ENCODE measurements at places on chromosomes 11 and 22.
A peak's percentile ranks its signal among the peaks of the same experiment; 100 is the strongest.

- DNase-seq: no peak
Measured at GRCh38 chr11:44338026-44338425, 28.1 kb upstream of the ALX4 start.

- DNase-seq: no peak
Measured at GRCh38 chr22:46996595-46997310, 234.3 kb downstream of the TBC1D22A start.

DNA sequence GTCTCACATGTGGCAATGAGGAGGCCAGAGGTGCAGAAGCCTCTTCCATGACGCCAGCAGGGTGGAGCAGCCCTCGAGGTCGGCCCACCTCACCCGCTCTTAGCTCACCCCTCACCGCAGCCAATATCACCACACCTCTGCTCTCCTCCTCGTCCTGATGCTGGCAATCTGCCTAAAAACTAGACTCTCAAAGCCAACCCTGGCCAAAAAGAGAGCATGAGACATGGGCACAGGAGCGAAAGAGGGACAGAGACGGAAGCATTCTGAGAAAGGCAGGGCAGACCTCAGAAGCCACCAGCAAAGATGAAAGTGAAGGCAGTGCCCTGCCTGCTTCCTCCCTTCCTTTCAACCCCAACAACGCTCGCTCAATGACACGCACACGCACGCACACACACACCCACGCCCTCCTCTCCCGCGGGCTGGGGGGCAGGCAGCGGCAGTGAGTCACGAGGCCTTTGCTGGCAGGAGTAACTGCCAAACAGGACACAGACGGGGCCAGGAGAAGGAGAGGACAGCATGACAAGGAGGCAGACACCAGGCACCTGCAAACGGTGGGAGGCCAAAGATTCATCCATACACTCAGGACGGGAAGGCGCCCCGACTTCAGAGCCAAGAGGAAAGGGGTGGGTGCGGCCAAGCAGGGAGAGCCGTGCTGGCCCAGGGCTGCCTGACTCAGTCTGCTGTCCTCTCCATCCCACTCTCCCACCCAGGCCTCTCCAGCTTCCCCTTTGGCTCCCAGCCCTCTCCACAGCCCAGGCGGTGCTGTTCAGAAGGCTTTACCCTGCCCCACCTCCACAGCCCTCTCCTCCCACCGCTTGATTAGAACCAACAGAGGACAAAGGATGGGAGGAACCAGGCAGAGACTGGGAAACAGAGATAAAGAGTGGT lies 11.4 kb downstream of the IGSF9B start:
- no peak for DNase-seq

DNA sequence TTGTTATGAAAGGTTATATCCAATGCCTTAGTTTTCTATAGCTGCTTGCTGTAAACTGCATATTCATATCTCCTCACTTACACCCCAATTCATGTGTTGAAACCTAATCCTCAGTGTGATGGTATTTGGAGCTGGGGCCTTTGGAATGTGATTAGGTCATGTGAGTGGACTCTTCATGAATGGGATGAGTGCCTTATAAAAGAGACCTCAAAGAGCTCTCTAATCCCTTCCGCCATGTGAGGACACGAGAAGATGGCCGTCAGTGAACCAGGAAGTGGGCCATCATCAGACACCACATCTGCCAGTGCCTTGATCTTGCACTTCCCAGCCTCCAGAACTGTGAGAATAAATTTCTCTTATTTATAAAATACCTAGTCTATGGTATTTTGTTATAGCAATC lies 79.3 kb downstream of the CYP2R1 start:
- no peak for DNase-seq

- DNase-seq: no peak
Measured at GRCh38 chr22:46293577-46294260, 3.0 kb upstream of the GTSE1 start.

GRCh38 chr11:60776167-60776566 lies 9.0 kb upstream of the MS4A10 start:
- DNase-seq: no peak

- no peak for DNase-seq
Measured at GRCh38 chr11:21838427-21838826, 354.5 kb upstream of the ANO5 start.

- no peak for DNase-seq
Measured at GRCh38 chr22:42320443-42321416, 50.3 kb upstream of the TCF20 start.

DNA sequence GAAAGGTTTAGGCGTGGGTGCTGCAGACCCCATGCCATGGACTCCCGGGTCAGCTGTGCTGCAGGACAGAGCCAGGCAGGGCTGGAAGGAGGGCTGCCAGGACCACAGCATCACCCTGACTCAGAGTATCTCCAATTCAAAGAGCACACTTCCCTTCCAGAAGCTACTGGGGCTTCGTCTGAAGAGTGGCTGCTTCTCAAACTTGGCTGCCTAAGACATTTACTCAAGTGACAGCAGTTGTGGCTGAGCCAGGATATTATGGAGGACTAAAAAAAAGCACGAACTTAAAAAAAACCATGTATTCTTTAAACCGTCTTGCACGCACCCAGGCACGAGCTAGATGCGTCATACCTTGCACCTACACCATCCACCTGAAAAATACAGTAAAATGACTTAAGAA lies 13.0 kb upstream of the BID start:
- DNase-seq: no peak

DNA sequence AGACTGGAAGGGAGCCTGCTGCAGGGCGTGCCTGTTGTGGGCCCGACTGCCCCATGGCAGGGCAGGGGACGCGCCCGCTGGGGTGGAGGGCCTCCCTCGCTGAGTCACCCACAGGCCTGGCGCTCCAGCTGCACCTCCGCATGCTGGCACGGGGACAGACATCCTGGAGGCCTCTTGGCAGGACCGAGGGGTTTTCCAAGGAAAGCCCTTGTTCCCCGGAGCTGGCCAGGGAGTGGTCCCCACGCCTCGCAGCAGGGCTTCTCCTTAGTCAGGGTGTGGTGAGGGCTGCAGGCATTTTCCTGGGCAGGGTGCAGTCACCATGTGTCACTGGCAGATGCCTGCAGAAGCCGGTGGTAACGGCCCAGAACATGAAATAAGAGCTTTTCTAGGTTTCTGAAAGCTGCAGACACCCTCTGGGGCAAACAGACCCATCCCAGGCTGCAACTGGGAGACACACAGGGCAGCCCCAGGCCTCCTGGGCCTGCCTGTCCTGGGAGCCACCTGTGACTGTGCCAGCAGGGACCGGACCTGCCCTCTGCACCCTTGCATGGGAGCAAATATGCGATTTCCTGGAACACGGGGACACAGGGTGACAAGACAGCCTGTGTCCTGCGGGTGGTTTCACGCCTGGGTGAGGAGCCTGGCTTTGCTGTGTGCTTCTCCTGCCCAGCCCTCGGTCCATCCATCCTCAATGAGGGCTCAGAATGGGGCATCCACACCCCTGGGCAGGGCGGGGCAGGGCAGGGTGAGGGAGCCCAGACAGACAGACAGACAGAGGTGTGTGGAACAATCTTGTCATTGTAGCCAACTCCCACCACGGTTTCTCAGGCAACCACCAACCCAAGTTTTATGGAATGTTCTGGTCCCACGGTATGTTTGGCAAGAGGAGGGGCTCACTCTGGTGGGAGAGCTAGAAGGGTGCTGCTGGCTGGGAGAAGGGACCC lies 43.2 kb upstream of the FADD start:
- DNase-seq: no peak

- no peak for DNase-seq
Measured at GRCh38 chr11:6253197-6253596, 6.4 kb upstream of the CCKBR start.

GRCh38 chr11:44854741-44855492 lies 95.8 kb downstream of the TP53I11 start:
- DNase-seq: no peak

- DNase-seq: peak; percentile 68
Measured at GRCh38 chr11:93054881-93055280, 85.4 kb downstream of the MTNR1B start.

GRCh38 chr11:67613313-67613959 lies 6.7 kb downstream of the NDUFV1 start:
- DNase-seq: no peak

DNA sequence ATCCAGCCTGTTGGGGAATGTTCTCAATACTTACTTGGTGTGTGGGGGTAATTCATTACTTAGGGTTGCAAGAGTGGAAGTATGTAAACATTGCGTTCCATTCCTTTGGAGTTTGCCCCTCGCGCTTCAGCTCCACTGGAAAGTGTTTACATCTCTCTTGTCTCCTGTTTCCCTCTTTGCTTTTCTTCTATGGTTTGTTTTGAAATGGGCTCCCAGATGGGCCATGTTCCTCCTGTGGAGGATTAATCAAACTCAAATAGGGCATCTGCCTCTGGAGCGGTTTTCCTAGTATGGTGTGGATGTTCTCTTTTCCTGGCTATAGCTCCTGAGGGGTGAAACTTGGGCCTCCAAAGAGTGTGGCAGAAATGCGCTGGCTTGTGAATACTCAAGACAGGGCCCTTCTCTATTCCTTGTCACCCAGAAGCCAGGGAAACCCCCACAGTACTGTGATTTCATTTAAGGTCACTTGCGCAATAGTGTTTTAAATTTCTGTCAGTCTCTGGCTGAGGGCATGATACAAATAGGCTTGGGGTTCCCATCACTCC lies 51.9 kb downstream of the CD44 start:
- no peak for DNase-seq

DNA sequence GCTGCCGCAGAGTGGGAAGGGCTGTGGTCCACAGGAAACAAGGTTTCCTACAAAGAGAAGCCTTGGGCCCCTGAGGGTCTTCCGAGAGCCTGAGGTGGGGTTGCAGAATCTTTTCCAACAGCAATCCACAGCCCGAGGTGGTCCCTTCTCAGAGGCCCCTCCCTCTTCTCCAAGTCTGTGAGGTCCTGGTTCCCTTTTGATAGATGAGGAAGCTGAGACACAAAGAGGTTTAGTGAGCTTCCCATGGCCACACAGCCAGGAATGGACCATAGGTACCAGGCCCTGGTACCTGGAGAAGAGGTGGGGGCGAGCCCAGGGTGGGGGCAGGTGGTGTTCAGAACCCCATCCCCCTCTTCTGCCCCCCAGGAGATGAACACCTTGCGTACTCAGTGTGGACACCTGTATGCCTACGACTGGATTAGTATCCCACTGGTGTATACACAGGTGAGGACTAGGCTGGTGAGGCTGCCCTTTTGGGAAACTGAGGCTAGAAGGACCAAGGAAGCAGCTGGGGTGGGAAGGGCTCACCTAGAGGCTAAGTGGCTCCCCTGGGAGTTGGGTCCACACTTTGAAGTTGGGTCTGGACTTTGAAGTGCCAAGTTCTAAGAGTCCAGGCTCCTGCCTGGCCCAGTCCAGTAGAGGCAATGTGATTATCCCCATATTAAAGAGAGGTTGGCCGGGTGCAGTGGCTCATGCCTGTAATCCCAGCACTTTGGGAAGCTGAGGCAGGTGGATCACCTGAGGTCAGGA lies 7.0 kb downstream of the BEST1 start:
- no peak for DNase-seq

- peak; percentile 84 for DNase-seq
Measured at GRCh38 chr11:64204464-64204989, 2.0 kb upstream of the FERMT3 start.

DNA sequence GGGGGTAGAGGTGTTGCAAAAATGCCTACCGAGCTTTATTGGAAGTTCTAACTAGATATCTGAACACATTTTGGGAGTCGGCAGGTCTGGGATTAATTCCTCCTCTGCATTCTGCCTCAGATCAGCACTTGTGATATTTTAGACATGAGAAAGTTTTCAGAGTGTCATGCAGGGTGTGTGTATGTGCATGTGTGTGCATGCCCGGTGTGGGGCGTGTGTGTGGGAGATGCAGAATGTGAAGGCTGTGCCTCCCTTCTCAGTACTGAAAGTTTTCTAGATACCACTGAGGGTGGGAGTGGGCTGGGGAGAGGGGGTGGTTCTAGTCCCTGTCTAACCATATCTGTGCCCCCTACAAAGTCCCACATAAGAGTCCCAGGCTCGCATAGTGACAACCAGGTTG lies 180.0 kb upstream of the NTM start:
- no peak for DNase-seq

- DNase-seq: peak; percentile 64
Measured at GRCh38 chr22:24107661-24108060, 73.6 kb upstream of the SUSD2 start.

DNA sequence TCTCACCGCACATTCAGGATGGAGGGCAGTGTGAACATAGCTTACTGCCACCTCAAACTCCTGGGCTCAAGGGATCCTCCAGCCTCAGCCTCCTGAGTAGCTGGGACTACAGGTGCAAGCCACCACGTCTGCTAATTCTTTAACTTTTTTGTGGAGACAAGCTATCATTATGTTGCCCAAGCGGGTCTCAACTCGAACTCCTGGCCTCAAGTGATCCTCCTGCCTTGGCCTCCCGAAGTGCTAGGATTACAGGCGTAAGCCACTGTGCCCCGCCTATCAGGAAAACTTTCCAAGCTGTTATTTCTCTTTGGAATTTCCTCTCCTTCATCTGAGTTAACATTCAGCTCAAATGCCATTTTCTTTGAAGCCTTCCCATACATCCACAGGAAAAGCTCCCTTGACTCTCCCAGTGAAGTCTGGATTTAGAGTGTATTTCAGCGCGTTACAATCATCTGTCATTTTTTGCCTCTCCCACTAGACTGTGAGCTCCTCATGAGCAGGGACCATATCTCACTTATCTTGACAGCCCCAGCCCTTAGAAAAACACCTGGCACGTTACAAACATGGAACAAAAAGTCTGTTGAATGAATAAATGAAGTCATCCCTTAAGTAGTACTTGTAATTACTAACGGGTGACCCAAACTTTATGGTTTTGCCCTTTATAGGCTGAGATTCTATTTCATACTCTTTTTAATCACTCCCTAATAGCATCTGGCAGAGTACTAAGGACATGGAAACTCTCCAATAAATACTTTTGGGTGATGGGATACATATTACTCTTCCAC lies 2.2 kb downstream of the MRTFA start:
- DNase-seq: no peak

DNA sequence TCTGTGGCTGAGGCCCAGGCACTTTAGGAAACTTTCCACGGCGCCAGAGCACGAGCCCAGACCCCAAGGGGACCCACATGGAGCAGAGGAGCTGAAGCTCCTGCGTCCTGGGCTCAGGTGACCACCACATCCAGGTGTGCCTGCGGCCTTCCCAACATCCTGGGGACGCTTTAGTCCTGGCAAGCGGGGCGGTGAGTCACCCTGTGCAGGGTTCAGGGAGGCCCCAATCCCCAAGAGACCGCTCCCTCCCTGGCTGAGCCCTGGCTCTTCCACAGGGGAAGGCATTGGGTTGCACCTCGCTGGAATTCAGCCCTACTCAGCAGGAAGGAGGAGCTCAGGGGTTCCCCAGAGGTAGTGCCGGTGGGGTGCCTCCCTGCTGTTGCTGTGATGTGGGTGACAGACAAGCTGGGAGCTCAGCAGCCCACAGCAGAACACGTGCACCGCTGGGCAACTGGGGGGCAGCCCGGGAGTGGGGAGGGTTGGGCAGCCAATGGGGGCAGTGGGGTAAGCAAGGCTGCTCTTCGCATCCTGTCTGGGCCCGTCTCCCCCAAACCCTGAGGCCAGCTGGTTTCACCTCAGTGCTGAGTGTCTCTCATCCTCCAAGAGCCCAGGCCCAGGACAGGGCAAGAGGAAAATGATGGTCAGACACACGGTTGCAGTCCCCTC lies 802.8 kb downstream of the BRD1 start:
- no peak for DNase-seq

- DNase-seq: no peak
Measured at GRCh38 chr11:76543006-76543703, 98.3 kb downstream of the EMSY start.
